ENCODE measurements at places on chromosomes 16 and 17. TPM values are rescaled to one million over a fixed set of nuclear protein-coding genes. Genes with fewer than 3 reads are reported as not detected.

DNA sequence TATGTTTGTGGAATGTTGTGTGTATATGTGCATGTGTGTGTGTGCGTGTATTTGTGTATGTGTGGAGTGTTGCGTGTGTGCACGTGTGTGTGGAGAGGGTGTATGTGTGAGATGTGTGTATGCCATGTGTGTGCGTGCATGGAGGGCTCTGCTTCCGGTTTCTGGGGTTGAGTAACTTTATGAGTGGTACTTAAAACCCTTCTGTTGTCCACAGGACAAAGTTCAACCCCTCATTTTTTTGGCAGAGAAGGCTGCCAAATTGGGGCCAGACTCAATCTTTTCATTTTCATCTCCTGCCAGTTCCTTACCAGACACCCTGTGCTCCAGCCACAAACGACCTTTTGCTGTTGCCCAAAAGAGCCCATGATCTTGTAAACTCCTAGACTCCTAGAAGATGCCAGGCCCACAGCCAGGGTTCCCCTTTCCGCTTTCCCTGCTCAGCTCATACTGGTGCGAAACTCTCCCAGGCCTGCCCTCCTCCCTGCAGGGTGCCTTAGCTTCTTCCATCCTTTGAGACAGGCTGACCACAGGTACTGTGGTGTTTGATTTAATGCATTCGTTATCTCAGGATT lies 100.2 kb downstream of the CMIP start:
- no peak for DNase-seq

DNA sequence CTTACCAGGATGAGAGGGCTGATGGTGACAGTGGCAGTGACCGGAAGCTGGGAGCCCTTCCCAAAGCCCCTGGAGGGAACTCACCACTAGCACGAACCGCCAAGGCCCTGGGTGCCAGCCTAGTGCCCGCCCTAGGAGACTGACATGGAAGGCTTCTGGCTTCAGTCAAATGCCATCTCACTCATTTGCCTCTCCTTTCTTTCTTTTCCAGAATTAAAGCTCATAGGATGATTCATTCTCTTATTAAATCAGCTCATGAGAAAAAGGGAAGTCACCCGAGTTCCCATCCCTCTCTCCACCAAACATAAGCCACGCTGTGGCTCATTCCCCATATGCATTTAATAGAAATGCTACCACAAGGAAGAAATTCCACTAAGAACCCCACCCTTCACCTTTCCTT lies 12.1 kb downstream of the CUEDC1 start:
- DNase-seq: no peak

DNA sequence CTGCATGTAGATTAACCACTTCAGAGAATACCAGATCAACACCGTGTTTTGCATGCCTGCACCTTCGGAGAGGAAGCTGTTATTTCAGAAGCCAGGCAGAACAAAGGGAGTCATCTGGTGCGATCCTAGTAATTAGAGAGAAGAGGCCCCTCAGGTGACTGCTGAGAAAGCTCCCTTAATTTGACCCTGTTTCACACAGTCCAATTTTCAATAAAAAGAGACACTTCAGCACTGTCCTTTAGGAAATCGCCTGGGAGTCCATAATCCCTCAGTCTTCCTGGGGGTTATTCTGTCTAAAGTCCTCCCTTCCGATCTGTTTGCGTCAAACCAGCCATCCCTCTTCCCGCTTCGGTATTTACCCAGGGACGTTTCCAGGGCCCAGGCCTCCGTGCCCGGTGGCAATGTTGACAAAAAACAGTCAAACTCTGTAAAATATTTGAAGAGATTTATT lies 23.4 kb upstream of the TNRC6C start:
- DNase-seq: no peak

The C16orf54 gene
- total RNA-seq: 22.0 TPM

GRCh38 chr16:27245276-27246172 lies 23.0 kb downstream of the NSMCE1 start:
- DNase-seq: peak; percentile 78

GRCh38 chr16:88473666-88474534 lies 20.8 kb downstream of the ZFPM1 start:
- DNase-seq: no peak

The ZFP3 gene
- 2.2 TPM for total RNA-seq

GRCh38 chr16:66204756-66205155 lies 161.7 kb upstream of the CDH5 start:
- DNase-seq: no peak

GRCh38 chr17:79800325-79801155 lies 3.7 kb upstream of the CBX8 start:
- DNase-seq: peak; percentile 82

The PPL gene
- not detected for total RNA-seq

The LPO gene
- 0.14 TPM for total RNA-seq

GRCh38 chr17:48011405-48012150 lies 26.0 kb downstream of the COPZ2 start:
- peak; percentile 72 for DNase-seq

DNA sequence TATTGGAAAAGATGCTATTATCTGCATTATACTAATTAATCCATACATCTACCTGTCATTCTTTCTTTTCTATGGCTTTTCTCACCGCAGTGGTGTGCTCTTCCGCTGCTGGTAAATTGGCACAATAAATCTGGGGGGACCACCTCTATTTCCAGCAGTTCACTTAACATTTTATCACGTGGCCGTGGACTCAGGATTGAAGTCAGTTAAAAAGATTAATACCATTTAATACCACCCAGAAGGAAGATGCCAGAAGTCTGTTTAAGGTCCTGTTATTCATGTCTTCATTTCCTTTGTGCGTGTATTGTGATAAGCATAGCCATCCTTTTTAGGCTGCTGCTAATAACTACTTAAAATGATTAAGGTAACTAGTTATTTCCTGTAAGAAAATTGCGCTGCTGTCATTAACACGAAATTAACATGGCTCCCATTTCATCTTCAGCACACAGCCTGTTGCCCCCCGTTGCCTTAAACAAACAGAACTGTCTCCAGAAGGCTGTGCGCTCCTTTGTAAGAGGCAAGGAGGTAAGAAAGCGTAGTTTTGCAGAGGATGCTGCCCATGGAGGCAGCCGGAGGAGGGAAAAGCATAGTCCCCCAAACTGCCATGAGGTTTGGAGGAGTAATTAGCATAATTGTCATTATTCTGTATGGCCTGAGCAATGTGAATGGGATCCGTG lies 414.4 kb downstream of the UTP18 start:
- no peak for DNase-seq

GRCh38 chr16:81917375-81917774 lies 93.9 kb downstream of the SDR42E1 start:
- no peak for DNase-seq

The CAPNS2 gene
- total RNA-seq: not detected

- DNase-seq: peak; percentile 93
Observed at GRCh38 chr16:3457434-3458252, 14.2 kb downstream of the NAA60 start.

DNA sequence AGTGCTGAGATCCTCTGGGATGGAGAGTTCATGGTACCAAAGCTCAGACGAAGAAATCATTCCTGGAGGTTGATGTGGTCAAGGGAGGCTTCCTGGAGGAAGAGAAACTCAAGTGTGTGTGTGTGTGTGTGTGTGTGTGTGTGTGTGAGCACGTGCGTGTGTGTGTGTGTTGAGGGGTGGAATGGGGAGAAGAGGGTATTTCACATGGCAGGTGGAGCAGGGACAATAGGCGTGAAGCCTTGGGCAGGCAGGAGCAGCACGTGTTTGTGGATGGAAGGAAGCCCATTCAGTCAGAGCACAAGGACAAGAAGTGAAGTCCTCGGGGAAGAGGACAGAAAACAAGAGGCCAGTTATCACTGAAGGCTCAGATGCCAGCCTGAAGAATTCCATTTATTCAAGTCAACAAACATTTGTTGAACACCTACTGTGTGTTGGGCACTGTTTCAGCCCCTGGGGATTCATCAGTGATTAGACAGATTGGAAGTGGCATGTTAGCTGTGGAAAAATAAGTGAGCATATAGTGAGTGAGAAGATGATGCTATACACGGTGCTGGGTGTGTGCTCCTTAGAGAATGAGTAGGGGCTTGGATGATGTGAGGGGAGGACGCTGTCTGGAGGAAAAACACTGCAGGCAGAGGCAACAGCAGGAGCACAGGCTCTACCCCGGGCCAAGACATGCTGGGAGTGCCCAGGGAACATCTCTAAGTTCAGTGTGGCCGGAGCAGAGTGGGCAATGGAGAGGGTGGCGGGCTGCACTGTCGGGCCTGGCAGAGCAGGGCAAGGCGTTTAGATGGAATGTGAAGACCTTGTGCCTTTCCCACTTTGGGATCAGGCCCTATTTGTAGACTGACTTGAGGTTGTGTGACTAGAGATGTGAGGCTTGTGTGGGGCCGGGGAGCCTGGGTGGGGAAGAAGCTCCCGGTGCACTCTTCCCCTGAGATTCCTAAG lies 267.1 kb downstream of the CBLN1 start:
- no peak for DNase-seq

The NOTUM gene
- total RNA-seq: 0.87 TPM

The CHRNE gene
- total RNA-seq: 0.84 TPM

The FBXL16 gene
- 6.1 TPM for total RNA-seq

GRCh38 chr16:27404163-27404823 lies 2.3 kb downstream of the IL21R start:
- peak; percentile 69 for DNase-seq

- DNase-seq: peak; percentile 29
Observed at GRCh38 chr17:56629531-56630075, 36.1 kb downstream of the NOG start.

- peak; percentile 51 for DNase-seq
Observed at GRCh38 chr17:57880086-57880456, 30.2 kb upstream of the MRPS23 start.

Data from activated CD4-positive, alpha-beta T cell treated with anti-CD3 and anti-CD28 coated beads for 36 hours (primary cell).